ENCODE measurements at places on chromosomes 5 and 9. TPM values are rescaled to one million over a fixed set of nuclear protein-coding genes. Genes with fewer than 3 reads are reported as not detected.

Gene PROB1
- total RNA-seq, result 1.9 TPM

- no peak for DNase-seq
Measured at GRCh38 chr9:75106857-75107256, 18.5 kb downstream of the OSTF1 start.

GRCh38 chr9:129867136-129868022 lies 32.1 kb downstream of the USP20 start:
- no peak for DNase-seq

DNA sequence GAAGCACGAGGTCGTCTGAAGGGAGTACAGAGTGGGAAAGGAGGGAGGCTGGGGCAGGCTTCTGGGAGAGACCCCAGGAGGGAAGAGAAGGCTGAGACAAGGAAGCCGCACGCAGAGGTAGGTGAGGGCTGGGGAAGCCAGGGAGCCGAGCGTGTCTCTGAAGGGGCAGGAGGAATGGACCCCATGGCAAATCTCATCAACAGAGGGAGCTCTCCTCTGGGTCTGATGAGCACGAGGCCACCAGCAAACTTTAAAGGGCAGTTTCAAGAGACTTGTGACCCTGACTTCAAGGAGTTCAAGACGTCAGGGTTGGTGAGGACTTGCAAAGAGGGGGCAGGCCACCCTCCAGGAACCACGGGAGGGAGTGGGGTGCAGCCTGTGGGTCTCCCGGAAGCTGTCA lies 326.2 kb upstream of the IRX2 start:
- DNase-seq, result no peak

DNA sequence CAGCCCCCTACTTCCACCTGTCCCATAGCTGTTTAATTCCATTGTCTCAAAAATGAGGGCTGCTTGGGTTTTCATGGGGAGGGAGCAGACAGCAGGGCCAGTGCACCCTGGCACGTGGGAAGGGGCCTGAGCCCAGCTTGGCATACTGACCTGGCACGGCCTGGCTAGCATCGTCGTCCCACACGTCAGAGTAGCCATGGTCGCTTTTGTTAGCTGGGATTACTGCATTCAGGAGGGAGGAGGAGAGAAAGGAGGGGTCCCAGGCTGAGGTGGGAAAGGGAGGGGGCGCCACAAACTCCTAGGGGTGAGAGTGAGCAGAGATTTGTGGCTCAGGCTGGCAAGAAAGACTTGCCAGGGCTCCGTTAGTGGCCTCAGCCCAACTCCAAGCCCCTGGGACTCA lies 21.1 kb upstream of the CYSTM1 start:
- no peak for DNase-seq

- no peak for DNase-seq
Measured at GRCh38 chr5:172820046-172820767, 13.8 kb upstream of the ERGIC1 start.

DNA sequence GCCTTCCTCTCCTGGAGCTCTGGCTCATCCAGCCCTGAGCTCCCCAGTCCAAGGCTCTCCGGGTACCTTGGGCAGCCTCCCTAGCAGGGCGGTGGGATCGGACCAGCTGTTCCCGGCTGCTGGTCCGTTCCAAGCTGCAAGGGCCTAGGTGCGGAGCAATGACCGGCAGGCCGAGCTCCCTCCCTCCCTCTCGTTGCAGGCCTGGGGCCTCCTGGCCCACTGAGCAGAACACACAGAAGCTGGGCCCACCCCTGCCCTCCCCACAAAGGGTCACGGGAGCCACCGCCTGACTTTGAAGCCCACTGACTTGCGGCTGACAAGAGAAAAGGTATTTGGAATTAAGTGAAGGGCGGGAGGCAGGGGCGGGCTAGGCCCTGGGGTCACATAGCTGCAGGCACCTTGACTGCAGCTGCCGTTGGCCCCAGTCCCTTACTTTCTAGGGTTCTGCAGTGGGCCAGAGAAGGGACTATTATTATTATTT lies 104.7 kb upstream of the IER5L start:
- DNase-seq, result no peak

DNA sequence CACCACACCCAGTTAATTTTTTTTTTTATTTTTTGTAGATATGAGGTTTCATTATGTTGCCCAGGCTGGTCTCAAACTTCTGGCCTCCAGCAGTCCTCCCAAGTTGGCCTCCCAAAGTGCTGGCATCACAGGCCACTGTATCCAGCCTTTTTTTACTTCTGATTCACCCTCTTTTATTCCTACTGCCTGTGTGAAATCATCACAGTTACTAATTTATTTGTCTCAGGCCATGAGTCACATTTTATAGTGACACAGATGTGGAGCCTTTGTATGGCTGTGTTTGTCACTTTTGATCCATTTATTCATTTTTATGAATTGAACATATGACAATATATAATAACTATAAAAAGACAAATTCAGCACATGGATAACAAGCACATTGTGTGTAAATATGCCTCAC lies 67.1 kb upstream of the SNX2 start:
- no peak for DNase-seq

Gene TNC
- not detected for total RNA-seq

Gene STPG3
- not detected for total RNA-seq

DNA sequence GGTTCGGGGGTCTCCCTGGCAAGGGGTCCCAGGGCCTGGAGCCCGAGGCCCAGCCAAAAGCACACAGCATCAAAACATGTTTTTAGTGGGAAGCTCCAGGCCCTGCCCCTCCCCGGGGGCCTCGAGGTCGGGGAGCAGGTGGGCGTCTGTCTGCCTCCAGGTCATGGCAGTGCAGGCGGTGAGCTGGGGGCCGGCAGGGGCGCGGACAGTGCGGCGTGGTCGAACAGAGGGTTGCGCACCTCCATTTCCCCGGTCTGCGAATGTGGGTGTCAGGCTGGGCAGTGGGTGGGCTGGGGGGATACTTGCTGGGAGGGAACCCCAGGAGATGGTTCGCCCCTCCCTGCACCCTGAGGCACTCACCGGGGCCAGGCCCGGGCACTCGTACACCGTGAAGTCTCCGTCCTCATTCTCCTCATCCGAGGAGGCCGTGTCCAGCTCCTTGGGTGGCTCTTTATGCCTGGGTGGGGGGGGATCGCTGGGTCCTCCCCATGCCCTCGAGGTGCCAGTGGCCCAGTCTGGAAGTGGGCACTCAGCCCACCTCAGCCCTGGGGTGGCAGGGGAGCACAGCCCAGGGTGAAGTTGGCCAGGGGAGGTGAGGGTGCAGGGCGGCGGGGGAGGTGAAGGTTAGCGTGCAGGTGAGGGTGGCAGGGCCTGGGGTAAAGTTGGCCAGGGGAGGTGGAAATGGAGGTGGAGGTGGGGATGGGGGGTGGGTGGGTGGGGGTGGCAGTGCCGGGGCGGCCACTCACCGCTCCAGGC lies 6.2 kb downstream of the NPDC1 start:
- DNase-seq, result no peak

Gene GABRA1
- total RNA-seq, result not detected
